ENCODE measurements at places on chromosomes 6 and 20.

- DNase-seq = no peak
These were observed 106.9 kb downstream of the SLC22A3 start for GRCh38 chr6:160455081-160455480.

- DNase-seq = no peak
These were observed 508.9 kb upstream of the SULF2 start for GRCh38 chr20:48294196-48294595.

DNA sequence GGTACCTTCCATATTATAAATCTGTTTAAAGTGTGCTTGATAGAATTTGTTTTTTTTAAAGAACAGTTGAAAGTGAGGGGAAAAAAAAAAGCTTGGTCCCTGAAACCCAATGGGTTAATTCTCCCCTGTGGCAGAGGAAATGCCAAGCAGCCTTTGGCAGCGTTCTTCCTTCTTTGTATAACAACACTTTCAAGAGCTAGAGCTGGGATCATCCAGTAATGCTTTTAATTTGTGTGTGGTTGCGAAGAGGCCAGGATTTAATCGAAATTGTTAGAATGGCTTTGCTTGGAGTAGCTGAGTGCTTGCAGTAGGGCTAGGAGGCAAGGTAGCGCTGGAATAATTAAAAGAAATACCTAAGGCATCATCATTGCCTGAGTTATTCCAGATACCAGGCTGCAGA lies 692.0 kb downstream of the DHX35 start:
- no peak for DNase-seq

DNA sequence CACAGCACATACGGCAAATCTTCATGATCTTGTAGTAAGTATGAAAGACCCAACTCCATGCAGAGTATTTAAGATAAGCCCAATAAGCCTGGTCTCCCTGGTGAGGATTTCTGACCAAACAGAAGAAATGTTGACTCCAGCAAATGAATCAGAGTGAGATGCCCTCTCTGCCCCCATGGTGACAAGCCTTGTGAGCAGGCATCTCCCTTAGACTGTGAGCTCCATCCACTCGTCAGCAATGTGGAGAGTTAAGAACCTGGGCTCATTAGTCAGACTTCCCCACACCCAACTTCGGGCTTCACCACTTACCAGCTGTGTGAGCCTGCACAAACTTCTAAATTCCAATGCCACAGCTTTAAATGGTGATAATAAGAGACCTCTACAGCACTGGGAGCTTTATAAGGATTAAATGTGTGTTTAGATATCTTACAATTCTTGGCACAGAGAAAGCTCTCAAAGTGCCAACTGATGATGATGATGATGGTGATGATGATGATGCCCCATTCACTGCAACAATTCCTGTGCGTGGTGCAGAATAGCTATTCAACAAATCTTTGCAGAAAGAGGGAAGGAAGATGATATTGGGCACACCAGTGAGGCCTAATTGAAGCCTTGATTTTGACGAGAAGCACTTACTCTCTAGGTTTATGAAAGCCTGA lies 253.4 kb upstream of the TAB2 start:
- DNase-seq = no peak

DNA sequence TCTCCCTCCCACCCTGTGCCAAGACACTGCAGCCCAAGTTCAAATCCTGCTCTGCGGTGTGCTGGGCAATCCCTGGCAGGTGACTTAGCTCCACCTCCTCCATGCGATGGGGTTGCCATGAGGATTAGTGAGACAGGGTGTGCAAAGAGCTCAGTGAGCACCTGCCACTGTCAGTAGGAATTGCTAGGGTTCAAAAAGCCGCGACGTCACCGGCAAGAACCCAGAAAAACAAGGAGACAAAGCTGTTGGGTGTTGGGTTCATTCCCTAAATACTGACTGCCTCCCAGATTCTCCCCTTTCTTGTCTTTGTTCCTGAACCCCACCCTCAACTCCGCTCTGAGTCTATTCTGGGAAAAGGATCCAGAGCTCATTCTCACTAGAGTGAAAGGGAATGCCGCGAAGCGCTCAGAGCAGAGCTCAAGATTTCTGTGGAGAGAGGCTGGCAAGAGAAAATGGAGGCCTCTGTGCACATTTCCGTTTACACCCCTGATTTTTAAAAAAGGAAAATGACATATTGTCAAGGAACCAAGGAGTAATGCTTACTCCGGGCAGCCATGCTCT lies 13.3 kb downstream of the PMEPA1 start:
- DNase-seq = no peak

DNA sequence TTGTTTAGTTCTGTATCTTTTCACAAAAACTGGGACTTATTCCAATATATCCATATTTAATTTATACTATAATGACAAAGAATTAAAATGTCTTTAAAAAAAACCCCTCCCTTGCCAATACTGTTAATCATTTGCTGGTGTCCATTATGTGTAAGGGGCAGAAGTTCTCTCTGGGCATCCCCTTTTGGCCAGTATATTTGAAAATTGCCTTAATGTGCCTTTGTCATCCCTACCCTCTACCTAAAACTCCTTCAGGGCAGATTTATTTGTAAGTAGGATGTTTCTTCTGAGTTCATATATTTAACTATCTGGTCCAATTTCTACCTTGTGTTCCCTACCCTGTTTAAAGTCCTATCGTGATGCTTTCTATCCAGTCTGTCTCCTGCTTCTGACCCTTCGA lies 62.9 kb downstream of the ARHGAP18 start:
- DNase-seq = no peak

- DNase-seq = no peak
These were observed 49.5 kb upstream of the B4GALT5 start for GRCh38 chr20:49762940-49763766.

GRCh38 chr6:88166493-88167351 lies 575 bp upstream of the CNR1 start:
- no peak for DNase-seq

DNA sequence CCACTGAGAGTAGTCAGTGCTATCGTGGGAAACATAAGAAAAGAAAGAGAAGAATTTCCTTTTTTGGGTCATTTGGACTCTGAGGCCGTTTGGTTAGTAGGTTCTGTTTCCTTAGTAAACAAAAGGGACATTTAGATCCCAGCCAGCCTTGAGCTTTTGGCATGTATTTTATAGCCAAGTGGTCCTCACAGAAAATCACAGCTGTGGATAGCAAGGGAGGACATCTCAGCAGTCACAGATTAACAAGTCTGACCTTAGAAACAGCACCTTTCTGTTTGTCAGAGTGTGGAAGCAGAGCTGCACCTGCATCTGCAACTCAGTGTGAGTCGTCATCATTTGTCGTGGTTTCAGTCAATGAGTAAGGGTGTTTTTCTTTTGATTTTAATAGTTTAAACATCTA lies 40.5 kb downstream of the FAM120B start:
- DNase-seq = no peak

DNA sequence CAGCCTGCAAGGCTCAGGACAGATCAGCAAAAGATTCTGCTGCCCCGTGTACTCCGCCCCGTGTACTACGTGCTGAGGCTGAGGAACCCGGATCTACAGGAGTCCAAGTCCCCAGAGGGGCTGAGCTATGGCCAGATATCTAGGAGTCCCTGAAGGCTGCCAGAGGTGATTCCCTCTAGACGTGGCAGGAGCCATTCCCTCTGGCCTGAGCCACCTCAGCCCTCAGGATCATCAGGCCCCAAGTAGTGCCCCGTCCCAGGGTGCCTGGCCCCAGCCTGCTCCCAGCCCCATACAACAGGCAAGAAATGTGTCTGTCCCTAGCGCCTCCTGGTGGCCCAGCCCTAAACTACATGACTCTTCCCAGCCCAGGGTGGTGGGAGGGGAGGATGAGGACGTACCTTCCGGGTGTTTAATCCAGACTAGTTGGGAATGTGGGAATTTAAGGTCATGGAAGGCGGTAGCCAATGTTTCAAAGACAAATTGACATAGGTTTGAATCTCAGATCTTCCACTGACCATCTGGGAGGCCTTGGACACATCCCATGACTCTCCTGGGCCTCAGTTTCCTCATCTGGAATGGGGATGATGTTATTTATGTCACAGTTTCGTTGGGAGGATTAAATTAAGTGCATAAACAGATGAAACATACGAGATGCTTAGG lies 49.4 kb upstream of the PTPN1 start:
- peak; percentile 65 for DNase-seq

DNA sequence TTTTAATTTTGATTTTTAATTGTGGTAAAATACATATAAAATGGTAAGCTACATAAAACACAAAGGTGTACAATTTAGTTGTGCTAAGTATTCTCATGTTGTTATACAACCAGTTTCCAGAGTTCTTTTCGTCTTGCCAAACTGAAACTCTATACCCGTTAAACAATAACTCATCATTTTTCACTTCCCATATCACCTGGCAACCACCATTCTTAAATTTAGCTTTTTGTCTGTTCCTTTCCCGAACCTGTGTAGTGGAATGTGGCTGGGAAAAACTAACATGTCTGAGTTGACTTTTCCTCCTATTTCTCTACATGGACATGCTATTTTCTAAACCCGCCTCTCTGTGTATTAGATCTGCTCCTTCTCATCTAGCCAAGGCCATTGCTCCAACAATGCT lies 27.6 kb downstream of the RPRD1B start:
- no peak for DNase-seq

- no peak for DNase-seq
These were observed 11.6 kb downstream of the AURKA start for GRCh38 chr20:56380375-56380774.

DNA sequence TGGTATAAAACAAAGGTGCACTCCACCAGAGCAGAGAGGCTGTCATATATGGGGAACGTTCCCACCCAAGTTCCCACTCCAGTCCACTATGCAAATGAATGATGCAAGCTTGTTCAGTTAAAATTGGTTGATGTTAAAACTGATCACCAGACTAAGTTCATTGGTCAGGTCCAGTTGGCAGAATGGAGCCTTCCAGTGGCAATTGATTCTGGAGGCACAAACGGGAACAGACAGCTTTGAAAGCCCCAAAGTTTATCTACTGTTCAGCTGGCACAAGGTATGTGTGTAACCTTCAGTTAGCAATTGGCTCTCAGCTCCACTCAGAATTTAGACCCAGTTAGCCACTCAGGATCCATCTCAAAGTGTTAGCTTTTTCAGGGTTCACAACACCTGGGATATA lies 119.4 kb upstream of the CEP85L start:
- DNase-seq = no peak

GRCh38 chr6:163717106-163717764 lies 302.7 kb downstream of the QKI start:
- no peak for DNase-seq

All from activated CD8-positive, alpha-beta memory T cell treated with anti-CD3 and anti-CD28 coated beads for 1 hour (primary cell).